ENCODE measurements at places on chromosomes 3 and 15.

GRCh38 chr3:113963879-113964278 is 16.1 kb downstream of the ZDHHC23 start:
- no peak for DNase-seq

GRCh38 chr3:140731440-140732119 is 53.7 kb downstream of the TRIM42 start:
- no peak for DNase-seq

DNA sequence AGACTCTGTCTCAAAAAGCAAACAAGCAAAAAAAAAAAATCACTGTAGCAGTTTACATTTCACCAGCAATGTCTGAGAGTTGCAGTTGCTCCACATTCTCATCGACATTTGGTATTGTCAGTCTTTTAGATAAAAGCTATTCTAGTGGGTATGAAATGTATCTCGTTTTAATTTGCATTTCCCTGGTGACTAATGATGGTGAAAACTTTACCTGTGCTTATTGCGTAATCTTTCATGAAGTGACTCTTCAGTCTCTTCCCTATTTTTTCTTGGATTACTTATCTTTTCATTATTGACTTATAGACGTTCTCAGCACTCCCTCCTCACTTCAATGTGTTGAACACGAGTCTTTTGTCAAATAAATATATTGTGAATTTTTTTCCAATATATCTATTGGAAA is 37.2 kb upstream of the CLSTN2 start:
- no peak for DNase-seq

GRCh38 chr3:22960105-22960984 is 242.8 kb upstream of the UBE2E2 start:
- DNase-seq = no peak

GRCh38 chr3:178658694-178659325 is 122.6 kb downstream of the KCNMB2 start:
- no peak for DNase-seq

GRCh38 chr3:117541721-117542120 is 832.1 kb downstream of the TUSC7 start:
- DNase-seq = no peak

GRCh38 chr3:2706144-2706835 is 403.9 kb downstream of the IL5RA start:
- no peak for DNase-seq

- DNase-seq = no peak
These were observed 48.4 kb downstream of the TMEM44 start for GRCh38 chr3:194584866-194585265.
